Activated naive CD4-positive, alpha-beta T cell treated with Interleukin-2 at 50 U/mL for 16 hours (primary cell): ENCODE measurements at places on chromosomes 7 and 10.

DNA sequence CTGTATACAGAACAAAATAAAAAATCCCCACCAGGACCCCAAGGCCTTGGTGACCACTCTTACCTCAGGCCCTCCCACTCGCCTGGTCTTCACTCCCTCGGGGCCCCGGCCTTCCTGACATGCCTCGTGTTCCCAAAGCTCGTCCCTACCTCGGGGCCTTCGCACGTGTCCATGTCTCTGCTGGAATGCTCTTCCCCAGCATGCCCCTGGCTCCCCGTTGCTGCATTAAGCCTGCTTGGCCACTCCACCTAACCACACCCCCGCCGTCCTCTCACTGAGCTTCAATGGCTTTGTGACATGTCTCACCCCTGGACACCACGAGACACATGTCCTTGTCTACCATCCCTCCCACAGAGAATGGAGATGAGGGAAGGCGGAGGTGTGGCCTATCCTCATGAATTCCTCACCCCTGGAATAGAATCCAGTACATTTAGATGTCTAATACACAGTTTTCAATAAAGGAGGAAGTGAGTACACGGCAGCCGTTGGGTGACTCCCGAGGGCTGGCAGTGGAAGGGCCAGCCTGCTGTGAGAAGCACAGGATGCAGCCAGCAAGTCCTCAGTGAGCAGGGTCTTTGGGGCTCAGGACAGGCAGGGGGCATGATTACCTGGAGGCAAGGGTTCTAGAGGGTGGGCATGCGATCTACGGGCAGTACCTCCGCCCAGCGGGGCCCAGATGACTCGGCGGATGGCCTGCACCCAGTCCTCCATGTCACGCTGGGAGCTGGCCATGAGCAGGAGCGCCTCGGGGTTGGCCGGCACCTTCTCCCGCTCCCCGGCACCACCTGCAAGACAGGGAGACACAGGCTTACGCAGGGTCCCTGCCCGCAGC is 125.7 kb downstream of the ARHGAP22 start:
- no peak for DNase-seq

DNA sequence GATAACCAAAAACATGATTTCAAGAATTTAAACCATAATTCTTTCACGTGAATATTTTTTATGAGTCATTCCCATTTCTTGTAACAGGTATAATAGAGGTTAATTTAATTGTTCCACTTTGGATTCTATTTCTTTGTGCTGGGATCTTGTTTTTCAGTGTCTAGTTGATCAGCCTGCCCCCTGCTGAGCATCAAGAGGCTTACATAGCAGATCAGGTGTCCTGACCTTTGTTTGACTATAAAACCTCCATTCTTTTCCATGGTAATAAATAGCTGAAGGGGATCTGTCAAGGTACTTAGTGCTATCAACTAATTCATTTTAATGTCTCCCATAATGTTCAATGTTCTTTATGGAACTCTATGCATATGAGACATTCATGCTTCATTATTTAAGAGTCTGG is 4.9 kb downstream of the COL17A1 start:
- no peak for DNase-seq

DNA sequence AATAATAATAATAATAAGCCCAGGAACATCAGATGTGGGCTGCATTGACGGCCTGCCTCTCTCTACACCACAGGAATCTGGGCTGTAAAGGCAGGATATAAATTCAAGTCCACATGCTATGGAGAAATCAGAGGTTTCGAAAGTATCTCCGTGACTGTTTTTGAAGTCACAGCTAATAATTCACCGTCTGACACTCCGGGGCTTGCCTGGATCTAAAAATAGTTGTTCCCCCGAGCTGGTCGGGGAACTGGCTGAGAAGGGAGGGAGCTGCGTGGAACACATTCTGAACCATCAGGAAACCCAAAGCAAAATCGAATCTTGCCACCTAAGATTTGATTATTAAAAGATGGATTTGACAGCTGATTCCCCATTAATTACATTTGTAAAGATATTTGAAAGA is 35.4 kb downstream of the KLF6 start:
- no peak for DNase-seq

DNA sequence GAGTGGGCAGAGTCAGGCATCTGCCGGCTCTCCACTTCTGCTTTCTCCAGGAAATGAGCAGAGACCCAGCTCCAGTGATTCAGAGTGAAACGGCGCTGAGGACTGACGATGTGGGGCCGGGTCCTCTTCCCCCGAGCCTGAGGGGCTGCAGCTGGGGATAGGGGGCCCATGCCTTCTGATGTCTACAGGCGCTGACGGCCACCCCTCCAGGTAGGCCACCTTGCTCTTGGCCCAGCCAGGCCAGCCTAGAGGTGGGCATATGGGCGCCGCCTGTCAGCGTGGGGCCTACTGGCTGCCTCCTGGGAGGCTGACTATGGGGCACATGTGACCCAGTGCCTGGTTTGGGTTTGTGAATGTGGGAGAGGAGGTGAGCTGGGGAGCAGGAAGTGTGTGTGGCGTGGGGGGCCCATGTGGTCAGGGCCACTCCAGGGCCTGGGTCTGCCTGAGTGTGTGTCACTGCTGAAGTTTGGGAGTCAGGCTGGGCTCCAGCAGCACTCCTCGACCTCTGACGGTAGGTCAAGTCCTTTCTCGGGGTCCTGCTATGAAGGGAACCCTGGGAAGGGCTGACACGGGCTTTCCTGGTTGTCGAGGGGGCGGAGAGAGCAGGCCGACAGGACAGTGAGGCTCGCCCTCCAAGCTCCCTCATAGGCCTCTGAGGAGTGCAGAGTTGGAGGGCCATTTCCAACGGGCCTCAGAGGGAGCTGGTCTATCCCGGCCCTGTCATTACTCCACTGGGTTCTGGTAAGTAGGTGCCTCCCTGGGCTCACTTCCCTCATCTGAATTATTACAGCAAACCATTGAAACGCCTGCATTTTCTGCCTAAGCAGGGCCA is at the start of gene WDFY4:
WDFY4 (plus strand) TSS at position 82 of the 832 bp plus-strand sequence. CDS start 24,860 bp downstream, outside the sequence.
- DNase-seq = no peak

GRCh38 chr7:17646253-17646956 is 293.9 kb downstream of the SNX13 start:
- DNase-seq = no peak

DNA sequence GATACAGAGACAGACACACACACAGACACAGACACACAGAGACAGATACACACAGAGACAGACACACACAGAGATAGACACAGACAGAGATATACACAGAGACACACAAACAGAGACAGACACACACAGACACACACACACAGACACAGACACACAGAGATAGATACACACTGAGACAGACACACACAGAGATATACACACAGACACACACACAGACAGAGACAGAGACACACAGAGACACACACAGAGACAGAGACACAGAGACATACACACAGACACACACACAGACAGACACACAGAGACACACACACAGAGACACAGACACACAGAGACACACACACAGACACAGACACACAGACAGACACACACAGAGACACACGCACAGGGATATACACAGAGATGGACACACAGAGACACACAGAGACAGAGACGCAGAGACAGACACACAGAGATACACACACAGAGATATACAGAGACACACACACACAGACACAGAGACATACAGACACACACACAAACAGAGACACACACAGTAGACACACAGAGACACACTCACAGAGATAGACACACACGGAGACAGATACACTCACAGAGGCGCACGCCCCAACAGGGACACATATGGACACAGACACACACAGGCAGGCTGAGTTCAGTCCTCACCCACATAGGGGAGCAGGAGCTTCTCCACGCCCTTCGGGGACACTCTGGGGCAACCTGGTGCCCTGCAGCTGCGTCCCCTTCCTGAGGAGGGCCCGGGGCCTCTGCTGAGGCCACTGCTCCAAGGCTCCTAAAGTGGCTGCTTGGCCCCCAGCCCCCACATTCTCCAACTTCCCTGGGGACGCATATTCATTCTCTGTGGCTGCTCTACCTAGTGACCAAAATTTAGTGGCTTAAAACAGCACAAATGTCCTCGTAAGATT is 10.3 kb upstream of the PPP2R2D start:
- no peak for DNase-seq

- no peak for DNase-seq
These were observed 40.2 kb downstream of the CXCL12 start for GRCh38 chr10:44344727-44345126.

GRCh38 chr10:72834183-72834825 is 59.2 kb upstream of the OIT3 start:
- peak; percentile 16 for DNase-seq

GRCh38 chr7:20217193-20217948 is at the start of gene MACC1:
TSS of gene MACC1 (minus strand) at chr7:20217384. CDS start at chr7:20161862, 55,522 bp downstream.
- DNase-seq = no peak

DNA sequence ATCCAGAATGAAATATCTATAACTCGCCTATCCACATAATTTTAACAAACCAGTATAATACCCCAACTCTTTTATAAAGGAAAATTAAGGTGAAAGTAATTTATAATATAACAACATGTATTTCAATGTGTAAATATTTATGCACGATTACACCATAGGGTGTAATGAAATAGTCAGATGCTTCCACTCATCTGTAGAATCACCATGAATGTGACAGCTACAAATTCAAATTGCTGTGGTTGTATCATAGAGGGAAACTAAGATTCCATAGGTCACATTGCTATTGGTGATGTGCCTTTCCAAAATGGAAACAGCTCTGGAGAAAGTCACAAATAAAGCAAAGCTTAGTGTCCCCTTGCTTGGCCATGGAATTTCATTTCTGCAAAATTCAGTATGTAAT is 95.7 kb downstream of the CPED1 start:
- no peak for DNase-seq

- DNase-seq = no peak
These were observed 17.7 kb upstream of the IGFBP3 start for GRCh38 chr7:45938626-45939302.

DNA sequence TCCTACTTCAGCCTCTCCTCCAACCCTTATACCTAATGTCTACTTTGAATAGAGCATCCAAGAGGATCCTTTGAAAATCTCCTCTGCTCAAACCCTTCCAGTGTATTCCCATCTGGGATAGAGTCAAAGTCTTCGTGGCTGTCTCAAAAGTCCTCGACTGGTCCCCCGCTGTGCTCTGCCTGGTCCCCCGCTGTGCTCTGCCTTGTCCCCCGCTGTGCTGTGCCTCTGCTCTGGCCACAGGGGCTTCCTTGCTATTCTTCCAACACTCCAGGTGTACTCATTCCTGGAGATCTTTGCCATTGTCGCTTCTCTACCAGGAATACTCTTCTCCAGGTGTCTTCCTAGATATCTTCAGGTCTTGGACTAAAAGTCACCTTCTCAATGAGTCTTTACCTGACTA is 36.1 kb upstream of the COMMD3 start:
- no peak for DNase-seq

DNA sequence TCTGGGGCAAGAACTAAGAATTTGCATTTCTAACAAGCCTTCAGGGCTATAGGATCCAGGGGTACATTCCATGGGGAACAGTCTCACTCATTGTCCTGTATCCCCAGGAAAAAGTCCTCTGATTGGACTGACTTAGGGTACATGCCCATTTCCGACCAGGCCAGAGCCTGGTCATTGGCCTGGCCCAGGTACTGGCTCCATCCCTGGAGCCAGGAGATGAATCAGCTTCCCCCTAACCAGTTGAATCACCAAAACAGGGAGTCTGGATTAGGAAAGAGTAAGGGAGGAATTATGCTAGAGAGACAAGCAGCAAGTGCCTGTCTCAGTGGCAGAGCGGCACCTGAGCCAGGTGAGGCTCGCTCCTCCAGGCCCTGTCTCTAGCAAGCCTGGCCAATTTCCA is 137.5 kb downstream of the FGFR2 start:
- no peak for DNase-seq

DNA sequence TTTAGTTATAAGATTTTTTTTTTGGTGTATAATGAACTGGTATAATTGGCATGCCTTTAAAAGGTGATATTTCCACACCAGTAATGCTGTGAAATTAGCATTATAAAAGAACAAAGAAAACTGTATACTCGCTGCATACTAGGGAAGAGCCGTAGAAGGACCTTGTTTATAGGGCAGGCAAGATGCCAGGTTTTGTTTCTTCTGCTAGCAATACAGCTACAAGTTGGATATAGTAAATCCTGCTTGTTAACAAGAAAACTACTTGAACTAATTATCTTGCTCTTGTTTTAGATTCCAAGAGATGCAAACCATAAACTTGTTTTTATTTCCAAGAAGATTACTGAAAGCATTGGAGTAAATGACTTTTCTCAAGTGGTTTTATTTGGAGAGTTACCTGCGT is 1.9 kb downstream of the DNAH11 start:
- DNase-seq = no peak

DNA sequence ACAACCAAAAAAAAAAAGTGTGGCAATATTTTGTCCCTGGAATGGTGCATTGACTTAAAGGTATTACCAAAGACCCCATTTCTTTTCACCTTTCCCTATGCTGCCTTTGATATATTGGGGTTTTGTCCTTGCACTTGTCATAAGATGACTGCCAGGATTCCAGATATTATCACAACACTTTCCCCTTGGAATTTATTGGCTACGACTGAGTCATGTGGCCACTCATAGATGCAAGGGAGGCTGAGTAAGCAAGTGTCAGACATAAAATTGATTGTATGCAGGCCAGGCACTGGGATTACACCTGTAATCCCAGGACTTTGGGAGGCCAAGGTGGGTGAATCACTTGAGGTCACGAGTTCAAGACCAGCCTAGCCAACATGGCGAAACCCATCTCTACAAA is 83.6 kb downstream of the PPP1R3C start:
- no peak for DNase-seq

- no peak for DNase-seq
These were observed 45.4 kb downstream of the DOCK4 start for GRCh38 chr7:112160771-112161150.

- DNase-seq = no peak
These were observed 72.1 kb downstream of the PRSS58 start for GRCh38 chr7:142185801-142186200.

DNA sequence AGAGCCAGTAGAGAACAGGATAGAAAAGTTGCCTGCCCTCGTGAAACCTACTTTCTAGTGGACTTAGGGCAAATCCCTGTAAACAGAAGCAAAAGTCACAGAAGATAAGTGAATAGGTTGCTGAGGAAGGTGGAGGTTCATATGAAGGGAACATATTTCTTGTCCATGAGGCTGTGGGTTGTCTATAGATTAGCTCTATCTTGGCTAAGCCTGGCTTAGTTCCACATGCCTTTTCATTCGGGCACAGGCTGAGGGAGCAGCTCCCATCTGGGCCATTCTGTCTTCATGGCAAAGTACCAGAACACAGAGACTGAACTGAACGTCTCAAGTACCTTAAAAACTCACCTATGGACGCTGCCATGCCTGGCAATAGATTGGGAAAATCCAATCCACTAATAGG is 45.3 kb downstream of the BZW2 start:
- DNase-seq = no peak

DNA sequence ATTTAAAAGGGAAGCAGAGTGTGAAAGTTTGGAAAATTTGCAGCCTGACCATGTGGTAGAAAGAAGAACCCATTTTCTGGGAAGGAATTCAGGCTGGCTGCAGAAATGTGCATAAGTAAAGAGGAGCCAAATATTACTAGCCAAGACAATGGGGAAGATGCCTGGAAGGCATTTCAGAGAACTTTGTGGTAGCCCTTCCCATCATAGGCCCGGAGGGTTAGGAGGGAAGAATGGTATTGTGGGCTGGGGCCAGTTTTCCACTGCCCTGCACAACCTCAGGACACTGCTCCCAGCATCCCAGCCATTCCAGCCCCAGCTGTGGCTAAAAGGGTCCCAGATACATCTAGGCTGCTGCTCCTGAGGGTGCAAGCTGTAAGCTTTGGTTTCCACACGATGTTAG is 278.5 kb upstream of the BMPER start:
- no peak for DNase-seq

- no peak for DNase-seq
These were observed 11.8 kb downstream of the RASGEF1A start for GRCh38 chr10:43254881-43255633.
